A549 (cell line): ENCODE measurements at places on chromosomes 11 and 22. TPM values are rescaled to one million over a fixed set of nuclear protein-coding genes. Genes with fewer than 3 reads are reported as not detected.

The KCNE3 gene
- polyA plus RNA-seq, result 0.20 to 0.34 TPM (median 0.23 TPM) in 3 replicates

The CFAP300 gene
- 6.1 to 8.2 TPM (median 7.6 TPM) in 3 replicates for polyA plus RNA-seq

The ANO9 gene
- polyA plus RNA-seq, result 0.50 to 0.55 TPM (median 0.51 TPM) in 3 replicates

The LMF2 gene
- polyA plus RNA-seq, result 31.8 to 34.2 TPM (median 32.5 TPM) in 3 replicates

The VPREB3 gene
- 0.37 to 0.61 TPM (median 0.52 TPM) in 3 replicates for polyA plus RNA-seq

The C22orf42 gene
- not detected in 3 replicates for polyA plus RNA-seq

The GRM5 gene
- 0.01 TPM in 2 of 3 replicates, not detected in the other for polyA plus RNA-seq

The ZBTB44 gene
- polyA plus RNA-seq, result 6.7 to 8.3 TPM (median 8.0 TPM) in 3 replicates

The LMNTD2 gene
- polyA plus RNA-seq, result 2.6 to 4.2 TPM (median 3.5 TPM) in 3 replicates
